ENCODE measurements at places on chromosomes 1 and 21.

DNA sequence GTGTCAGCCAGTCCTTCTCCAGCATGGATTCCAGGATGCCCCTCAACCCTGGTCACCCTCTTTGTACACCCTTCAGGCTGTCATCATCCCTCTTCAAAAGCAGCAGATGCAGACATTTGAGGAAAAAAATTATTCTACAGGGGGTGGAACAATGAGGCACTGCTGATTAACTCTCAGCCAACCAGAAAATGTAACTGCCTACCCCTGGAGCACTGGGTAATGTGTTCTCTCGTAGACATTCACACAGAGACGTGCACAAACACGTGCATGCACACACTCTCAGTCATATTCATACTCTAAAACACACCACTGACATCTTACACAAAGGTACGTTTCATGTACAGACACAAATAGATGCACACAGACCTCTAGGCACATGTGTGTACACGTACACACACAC lies 175.4 kb downstream of the TRABD2B start:
- DNase-seq = no peak

GRCh38 chr1:26574719-26575251 lies 45.2 kb downstream of the RPS6KA1 start:
- DNase-seq = no peak

DNA sequence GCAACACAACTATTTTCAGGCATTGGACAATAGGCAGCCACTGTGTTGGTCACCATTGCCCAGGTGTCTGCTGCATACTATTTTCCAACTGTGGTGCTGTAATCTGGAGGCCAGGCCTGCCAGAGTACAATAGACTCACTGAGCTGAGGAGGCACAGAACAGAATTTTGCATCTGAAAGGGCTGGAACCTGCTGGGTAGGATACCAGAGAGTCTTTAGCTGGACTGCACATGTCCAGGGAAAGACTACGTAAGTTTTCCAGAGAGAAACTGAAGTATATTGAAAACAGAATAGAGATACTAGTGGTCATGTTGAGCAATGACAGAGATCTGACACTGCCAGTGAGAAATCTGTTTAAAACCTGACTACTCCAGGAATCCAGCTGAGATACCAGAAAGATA lies 200.8 kb downstream of the RASAL2 start:
- DNase-seq = no peak

DNA sequence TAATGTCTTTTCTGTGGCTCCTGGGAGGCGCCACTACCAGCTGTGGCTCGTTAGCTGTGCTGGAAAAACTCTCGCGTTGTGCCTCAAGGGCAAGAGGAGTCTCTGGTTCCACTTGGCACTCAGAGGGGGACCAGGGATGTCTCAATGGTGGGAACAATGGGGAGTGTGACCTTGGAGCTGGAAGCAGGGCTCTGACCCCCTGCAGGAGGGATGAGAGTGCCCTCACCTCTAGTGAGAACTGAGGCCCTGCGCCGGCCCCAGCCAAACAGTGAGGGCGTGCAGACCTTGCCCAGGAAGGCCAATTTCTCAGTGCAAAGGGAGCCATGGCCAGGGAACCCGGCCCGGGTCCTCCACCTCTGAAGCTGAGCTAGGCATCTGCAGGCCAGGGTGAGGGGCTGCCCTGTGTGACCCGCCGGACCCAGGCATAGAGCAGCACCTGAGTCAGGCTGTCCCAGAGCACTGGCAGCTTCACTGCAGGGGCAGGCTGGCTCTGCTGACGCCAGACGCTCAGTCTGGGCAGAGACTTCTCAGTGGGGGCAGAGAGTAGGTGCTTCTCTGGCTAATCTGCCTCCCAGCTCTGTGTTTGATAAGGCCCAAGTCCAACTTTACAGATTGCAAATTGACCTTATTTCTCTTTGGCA lies 1.8 kb downstream of the RD3 start:
- DNase-seq = no peak

DNA sequence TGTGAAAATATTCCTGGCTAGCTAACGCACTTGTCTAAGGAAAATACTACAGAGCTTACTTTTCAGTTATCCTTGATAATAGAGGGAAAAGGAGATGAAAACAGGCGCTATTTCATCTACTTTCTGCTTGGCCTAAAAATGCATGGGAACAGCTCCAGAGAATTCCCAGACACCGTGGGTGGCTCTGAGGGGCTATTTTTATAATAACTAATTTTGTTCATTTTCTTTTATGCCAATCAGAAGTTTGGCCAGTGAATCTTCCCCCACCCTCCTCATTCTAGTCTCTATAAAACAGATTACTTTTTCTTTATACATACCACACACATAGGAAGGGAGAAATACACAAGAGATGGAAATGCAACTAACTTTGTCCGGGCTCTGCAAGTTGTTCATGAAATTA lies 322.9 kb downstream of the SETD4 start:
- DNase-seq = no peak

- DNase-seq = no peak
These were observed 33.0 kb downstream of the CACHD1 start for GRCh38 chr1:64502931-64503330.

GRCh38 chr21:31351960-31352359 lies 7.9 kb upstream of the TIAM1 start:
- DNase-seq = no peak

DNA sequence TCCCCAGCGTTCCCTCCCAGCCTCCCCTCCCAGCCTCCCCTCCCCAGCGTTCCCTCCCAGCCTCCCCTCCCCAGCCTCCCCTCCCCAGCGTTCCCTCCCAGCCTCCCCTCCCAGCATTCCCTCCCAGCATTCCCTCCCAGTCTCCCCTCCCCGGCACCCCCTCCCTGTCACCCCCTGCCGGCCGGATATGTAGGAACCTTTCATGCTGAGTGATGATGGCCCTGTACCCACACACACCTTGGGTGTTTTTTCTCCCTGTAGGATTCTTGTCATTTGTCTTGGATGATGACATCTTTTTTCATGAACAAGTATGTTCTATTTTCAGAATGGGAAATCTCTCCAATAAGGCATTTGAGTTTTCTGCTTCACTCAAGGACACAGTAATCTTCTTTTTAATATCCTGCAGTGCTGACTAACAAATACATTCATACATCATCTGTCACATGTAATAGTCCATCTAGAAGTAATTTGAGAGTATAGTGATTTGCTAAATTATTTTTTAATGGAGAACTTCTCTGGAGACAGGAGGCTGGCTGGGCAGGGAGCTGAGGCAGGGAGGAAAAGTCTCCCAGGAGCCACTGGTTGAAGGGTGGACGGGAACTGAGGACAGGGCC lies 19.5 kb downstream of the FTCD start:
- DNase-seq = no peak

DNA sequence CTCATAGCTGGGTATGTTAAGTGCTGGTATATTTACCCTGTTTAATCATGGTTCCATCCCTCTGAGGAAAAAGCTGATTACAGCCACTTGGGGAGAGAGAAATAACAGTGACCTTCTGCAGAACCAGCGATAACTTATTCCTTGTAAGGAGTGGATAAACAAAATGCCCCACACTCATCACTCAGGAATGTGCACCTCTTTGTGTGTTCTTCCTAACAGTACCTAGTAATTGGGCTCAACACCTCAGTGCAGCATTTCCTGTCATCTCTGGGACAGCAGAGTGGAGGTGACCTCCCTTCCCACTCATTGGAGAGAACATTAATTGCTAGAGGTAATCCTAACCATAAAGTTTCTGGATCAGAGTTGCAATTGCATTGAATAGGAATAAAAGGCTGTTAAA lies 112.5 kb upstream of the F3 start:
- DNase-seq = no peak

- DNase-seq = no peak
These were observed 660 bp upstream of the PDE4B start for GRCh38 chr1:65791801-65792668.

- no peak for DNase-seq
These were observed 187.2 kb downstream of the FGGY start for GRCh38 chr1:59484096-59484495.

DNA sequence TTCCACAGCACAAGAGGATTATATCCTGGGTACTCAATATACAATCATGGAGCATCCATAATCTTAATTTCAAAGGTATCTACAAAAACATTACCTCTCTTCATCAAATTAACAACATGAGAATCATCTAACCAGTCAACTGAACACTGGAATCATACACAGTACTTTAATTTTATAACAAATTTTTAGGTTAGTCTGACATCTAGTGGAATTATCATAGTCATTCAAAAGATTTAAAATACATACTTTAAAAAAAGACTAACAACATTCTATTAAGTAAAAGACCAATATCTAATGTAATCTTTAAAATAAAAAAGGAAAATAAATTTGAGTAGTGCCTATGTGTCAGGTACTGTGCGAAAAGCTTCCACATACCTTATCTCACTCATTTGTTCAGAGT lies 16.8 kb upstream of the SH3GLB1 start:
- no peak for DNase-seq

GRCh38 chr1:168466714-168467131 lies 77.1 kb downstream of the XCL2 start:
- no peak for DNase-seq

DNA sequence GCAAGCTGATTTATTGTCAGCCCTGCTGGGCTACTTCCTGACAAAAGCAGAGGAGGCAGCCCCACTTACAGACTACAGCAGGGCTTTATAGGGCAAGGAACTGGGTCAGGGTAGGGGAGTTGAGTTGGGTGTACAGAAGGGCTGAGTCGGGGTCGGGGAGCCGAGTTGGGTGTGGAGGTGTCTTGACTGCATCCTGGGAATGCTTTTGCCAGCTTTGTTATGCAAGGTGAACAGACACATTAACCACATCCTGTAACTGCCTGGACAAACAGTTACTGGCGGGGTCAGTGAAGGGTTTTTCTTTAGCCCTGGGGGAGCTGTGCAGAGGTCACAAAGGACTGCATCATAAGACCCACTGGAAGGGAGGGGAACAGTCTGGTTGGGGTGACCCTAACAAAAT lies 39.1 kb upstream of the GBP5 start:
- DNase-seq = no peak

DNA sequence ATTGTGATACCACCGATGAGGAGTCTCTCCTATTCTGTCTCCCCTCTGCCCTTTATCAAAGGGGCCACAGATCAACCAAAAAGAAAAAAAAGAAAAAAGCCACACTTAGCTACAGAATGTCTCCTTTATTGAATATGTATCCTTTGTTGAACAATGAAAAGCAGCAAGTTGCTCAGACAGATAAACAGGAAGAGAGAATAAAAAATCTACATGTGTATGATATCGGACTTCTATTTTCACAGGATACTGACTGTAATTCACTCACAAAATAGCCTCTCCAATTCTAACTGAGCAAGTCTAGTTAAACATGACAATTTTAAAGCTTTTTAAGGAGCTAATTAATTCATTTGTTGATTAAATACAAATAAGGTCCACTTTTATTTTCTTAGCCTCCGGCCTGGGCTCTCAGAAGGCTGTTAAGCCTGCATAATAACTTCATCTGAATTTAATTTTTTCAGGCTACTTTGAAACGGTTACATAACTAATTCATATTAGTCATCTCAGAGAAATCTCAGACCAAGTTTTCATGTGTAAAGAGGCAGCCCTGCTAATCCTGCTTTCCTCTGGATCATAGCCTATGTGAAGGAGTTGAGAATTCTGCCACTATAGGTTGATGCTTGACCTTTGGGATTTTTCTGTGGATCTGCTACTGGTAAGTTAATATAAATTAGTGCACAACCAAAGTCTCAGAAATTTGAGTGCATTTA lies 304.1 kb upstream of the NR5A2 start:
- DNase-seq = no peak

GRCh38 chr1:6443339-6444115 lies 19.0 kb downstream of the ESPN start:
- no peak for DNase-seq

- no peak for DNase-seq
These were observed 30.6 kb downstream of the NPHP4 start for GRCh38 chr1:5961601-5962000.

DNA sequence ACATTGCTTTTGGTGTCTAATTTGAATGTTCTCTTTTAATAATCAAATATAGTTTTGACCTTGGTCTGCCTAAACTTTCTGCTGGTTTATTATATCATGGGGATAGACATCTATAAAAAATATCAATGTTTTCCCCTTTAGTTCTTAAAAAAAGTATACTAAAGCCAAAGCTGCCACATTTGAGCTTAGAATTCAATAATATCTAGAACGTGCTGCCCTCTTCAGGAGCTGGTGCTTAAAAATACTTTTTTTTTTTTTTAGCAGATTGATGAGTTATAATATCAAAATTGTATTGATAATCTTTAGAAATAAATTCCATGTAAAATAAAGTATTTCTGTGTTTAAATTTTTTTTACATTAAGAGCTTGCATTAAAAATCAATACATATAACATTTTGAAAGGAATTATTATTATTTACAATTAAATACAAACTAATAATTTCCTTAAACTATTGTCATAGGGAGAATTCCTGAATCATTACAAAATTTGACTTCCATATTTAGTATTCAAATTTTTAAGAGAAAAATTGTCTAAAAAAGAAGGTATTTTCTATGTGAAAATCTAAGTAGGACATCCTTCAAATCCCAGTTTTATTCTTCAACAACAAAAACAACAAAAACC lies 40.1 kb upstream of the ADGRL2 start:
- no peak for DNase-seq
